Naive thymus-derived CD4-positive, alpha-beta T cell (primary cell): ENCODE measurements at places on chromosomes 1 and 21. TPM values are rescaled to one million over a fixed set of nuclear protein-coding genes. Genes with fewer than 3 reads are reported as not detected.

Gene CNTN2
- not detected for total RNA-seq

DNA sequence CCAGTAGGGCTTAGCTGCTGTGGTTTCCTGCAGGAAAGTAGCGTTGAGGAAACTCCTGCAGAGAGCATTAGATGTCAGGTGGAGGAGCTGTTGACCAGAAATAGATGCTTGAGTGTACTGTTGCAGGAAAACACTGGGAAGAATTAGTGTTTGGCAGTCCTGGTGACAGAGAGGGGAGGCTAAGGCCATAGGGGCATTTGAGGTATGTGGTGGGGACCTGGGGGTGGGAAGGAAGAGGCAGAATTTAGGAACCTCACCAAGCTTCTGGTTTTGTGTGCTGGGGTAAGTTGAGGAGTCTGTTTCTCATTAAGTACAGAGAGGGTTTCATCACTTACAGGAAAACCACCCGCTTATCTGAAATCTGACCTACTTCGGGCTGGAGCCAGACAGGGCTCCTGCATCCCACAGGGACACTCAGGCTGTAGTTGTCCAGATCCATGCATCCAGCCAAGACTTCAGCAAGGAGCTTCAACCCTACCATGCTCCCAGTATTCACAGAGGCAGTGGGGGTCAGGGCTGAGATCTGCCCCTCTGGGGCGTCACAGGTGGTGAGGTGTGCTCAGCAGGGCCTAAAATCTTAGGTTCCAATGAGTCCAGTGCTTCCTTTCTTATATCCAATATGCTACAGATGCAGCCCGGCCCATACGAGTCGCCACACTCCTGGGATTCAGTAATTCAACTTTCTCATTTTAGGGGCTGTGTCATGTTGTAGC lies 15.1 kb downstream of the SH2D2A start:
- no peak for DNase-seq
- no peak overlapping the region for H3K4me3 ChIP-seq
- H3K27ac ChIP-seq = no peak overlapping the region
- H3K36me3 ChIP-seq = peaks cover 9% of the 10 kb centered on the region

GRCh38 chr1:29332204-29332603 lies 95.9 kb downstream of the PTPRU start:
- no peaks in the 10 kb centered on the region for H3K4me1 ChIP-seq
- no peak for DNase-seq
- no peaks in the 10 kb centered on the region for H3K27me3 ChIP-seq

- H3K27ac ChIP-seq = no peak overlapping the region
- H3K4me3 ChIP-seq = no peak overlapping the region
- no peaks in the 10 kb centered on the region for H3K4me1 ChIP-seq
- no peaks in the 10 kb centered on the region for H3K27me3 ChIP-seq
- H3K36me3 ChIP-seq = no peaks in the 10 kb centered on the region
Measured at GRCh38 chr1:35564037-35564883, 6.7 kb downstream of the NCDN start.

DNA sequence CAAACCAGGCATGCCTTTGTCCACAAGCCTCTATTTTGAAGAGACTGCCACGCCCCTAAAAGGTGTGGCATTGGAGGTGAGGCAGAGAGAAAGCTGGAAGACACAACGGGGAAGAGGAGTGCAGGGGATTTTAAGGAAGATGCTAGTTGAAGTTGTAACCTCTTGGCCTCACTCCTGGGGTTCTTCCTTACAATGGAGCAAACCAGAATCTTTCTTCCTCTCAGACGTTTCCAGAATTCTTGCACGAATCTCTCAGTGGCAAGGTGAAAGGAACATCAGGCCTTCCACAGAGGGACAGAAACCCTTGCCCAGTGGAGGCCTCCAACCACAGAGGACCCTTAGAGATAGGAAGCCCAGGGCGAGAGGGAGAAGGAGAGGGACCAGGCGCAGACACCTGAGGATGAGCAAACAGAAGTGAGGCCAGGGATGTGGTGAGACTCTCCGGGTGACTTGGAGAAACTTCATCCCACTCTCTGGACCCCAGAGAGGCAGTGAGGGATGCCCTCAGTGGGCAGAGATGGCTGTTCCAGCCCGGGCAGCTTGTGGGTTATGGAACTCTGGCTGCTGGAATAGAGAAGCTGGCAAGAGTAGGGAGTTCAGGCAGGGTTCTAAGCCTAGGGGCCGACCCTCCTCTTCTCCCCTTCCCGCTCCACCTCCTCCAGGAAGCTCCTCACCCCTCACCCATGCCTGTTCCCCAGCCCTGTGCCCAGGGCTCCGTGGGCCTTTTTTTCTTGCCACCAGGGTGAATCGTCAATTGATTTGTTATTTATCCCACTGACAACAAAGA lies 136.8 kb upstream of the RUNX3 start:
- H3K4me1 ChIP-seq = peaks cover 42% of the 10 kb centered on the region
- no peaks in the 10 kb centered on the region for H3K36me3 ChIP-seq
- H3K4me3 ChIP-seq = no peak overlapping the region
- no peak for DNase-seq
- no peaks in the 10 kb centered on the region for H3K27me3 ChIP-seq

Gene BLACAT1
- 0.41 TPM for total RNA-seq

Gene KIF26B
- not detected for total RNA-seq

Gene SLAMF1
- total RNA-seq = 90.3 and 90.8 TPM in 2 replicates

Gene LRRC39
- 0.53 and 0.74 TPM in 2 replicates for total RNA-seq

- H3K27me3 ChIP-seq = no peaks in the 10 kb centered on the region
- no peaks in the 10 kb centered on the region for H3K36me3 ChIP-seq
- H3K27ac ChIP-seq = no peak overlapping the region
- H3K4me3 ChIP-seq = no peak overlapping the region
- no peak for DNase-seq
- no peaks in the 10 kb centered on the region for H3K4me1 ChIP-seq
Measured at GRCh38 chr1:90127288-90127953, 132.5 kb downstream of the ZNF326 start.

DNA sequence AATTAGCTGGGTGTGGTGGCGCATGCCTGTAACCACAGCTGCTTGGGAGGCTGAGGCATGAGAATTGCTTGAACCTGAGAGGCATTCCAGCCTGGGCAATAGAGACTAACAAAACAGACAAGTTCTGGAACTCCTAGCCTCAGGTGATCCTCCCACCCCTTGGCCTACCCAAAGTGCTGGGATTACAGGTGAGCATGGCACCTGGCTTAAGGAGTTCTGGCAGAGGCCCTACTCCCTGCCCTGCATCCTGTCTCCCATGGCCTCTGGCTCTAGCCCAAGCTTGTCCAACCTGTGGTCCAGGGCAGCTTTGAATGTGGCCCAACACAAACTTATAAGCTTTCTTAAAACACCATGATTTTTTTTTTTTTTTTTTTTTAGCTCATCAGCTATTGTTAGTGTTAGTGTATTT lies 20.4 kb downstream of the TOMM20 start:
- no peak overlapping the region for H3K27ac ChIP-seq
- no peaks in the 10 kb centered on the region for H3K27me3 ChIP-seq
- DNase-seq = no peak
- peaks cover 21% of the 10 kb centered on the region for H3K4me1 ChIP-seq
- no peak overlapping the region for H3K4me3 ChIP-seq

DNA sequence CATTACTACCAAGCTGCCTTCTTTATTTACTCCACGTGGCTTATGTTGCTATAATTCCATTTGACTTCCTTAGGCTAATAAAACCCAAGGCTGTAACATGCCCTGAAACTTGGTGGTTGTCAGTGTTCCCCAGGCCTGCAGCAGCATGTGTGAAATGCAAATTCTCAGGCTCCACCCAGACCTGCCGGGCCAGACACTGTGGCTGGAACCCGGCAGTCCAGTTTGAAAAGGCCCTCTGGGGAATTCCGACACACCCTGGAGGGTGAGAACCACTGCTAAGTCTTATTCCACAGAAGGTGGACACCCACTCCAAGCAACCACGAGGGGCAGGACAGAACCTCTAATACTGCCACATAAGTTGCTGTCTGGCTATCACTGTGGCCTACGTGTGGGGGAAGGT lies 41.4 kb downstream of the URB1 start:
- H3K36me3 ChIP-seq = no peaks in the 10 kb centered on the region
- H3K27me3 ChIP-seq = no peaks in the 10 kb centered on the region
- no peaks in the 10 kb centered on the region for H3K4me1 ChIP-seq

Gene PIP5K1A
- total RNA-seq = 69.2 and 76.5 TPM in 2 replicates

DNA sequence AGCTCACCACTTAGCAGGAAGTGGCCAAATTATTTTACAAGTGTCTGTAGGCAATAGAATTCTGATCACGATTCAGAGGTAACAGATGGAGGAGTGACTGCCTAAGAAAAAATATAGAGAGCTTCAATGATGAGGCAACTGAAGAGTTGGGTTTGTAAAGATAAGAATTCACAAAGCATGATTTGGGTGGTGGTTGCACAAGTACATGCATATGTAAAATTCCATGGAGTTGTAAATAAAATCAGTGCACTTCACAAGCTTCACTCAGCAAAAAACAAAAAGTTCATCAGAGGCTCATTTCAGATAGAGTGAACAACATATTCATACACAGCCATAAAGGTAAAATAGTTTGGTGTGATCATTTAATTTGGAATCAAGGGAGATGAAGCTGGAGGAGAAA lies 10.9 kb downstream of the ANP32E start:
- peaks cover 4% of the 10 kb centered on the region for H3K36me3 ChIP-seq
- H3K4me3 ChIP-seq = no peak overlapping the region
- no peaks in the 10 kb centered on the region for H3K4me1 ChIP-seq
- H3K27me3 ChIP-seq = no peaks in the 10 kb centered on the region

Gene PROX1
- not detected for total RNA-seq

Gene UMODL1
- 1.3 TPM for total RNA-seq

DNA sequence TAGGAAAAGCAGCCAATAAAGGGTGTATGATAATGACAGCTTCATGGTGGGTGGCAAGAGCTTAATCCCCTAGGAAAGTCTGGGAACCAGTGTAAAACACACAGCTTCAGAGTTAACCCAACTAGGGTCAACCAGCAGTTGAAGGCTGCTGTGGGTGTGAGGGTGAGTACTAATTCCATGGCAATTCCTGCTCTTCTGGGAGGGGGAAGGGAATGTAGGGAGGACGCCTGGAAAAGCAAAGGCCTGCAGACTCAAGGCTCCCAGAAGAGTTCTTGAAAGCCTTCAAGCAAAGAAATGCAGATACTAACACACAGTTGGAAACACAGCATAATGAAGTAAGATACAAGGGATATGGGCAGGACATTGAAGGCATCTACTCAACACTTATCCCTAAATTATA lies 28.1 kb downstream of the TTLL7 start:
- H3K4me1 ChIP-seq = no peaks in the 10 kb centered on the region
- H3K27ac ChIP-seq = no peak overlapping the region
- no peaks in the 10 kb centered on the region for H3K27me3 ChIP-seq
- no peak overlapping the region for H3K4me3 ChIP-seq

- DNase-seq = no peak
- no peak overlapping the region for H3K4me3 ChIP-seq
- H3K36me3 ChIP-seq = no peaks in the 10 kb centered on the region
- no peak overlapping the region for H3K27ac ChIP-seq
Measured at GRCh38 chr1:231311720-231312431, 25.8 kb downstream of the EXOC8 start.

GRCh38 chr21:45302082-45303061 lies 14.7 kb upstream of the POFUT2 start:
- no peaks in the 10 kb centered on the region for H3K36me3 ChIP-seq
- no peaks in the 10 kb centered on the region for H3K27me3 ChIP-seq
- peak overlapping the region; percentile 96 for H3K27ac ChIP-seq
- peak; percentile 79 for DNase-seq
- H3K4me1 ChIP-seq = peaks cover 32% of the 10 kb centered on the region
- H3K4me3 ChIP-seq = no peak overlapping the region

- H3K4me1 ChIP-seq = no peaks in the 10 kb centered on the region
- no peak overlapping the region for H3K4me3 ChIP-seq
- no peak for DNase-seq
- no peaks in the 10 kb centered on the region for H3K27me3 ChIP-seq
Measured at GRCh38 chr1:94772845-94773244, 47.3 kb upstream of the SLC44A3 start.

GRCh38 chr21:31872072-31872451 lies 758 bp upstream of the HUNK start:
- peaks cover 4% of the 10 kb centered on the region for H3K27me3 ChIP-seq
- H3K4me1 ChIP-seq = no peaks in the 10 kb centered on the region
- no peak overlapping the region for H3K4me3 ChIP-seq
- H3K27ac ChIP-seq = no peak overlapping the region

- H3K36me3 ChIP-seq = no peaks in the 10 kb centered on the region
- no peak overlapping the region for H3K27ac ChIP-seq
- peaks cover 8% of the 10 kb centered on the region for H3K4me1 ChIP-seq
- DNase-seq = peak; percentile 57
- H3K4me3 ChIP-seq = no peak overlapping the region
Measured at GRCh38 chr21:38352536-38353219, 95.9 kb downstream of the KCNJ15 start.

DNA sequence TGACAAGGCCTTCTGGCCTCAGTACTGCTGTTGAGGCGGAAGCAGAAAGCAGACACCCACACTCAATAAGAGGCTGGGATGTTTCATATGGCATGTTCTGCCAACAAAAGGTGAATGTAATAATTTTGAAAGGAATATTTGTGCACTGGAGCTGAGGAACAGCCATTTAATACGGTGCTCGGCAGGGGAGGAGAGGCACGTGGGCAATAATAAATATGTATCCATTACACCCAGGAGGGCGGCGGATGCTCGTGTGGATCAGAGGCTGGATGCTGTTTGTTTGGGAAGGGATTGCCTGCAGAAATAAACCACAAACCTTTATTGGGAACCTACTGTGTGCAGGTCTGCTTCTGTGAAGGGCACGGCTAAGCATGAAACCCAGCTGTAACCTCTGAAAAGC lies 92.0 kb downstream of the VWA5B1 start:
- H3K4me3 ChIP-seq = no peak overlapping the region
- no peaks in the 10 kb centered on the region for H3K36me3 ChIP-seq
- no peaks in the 10 kb centered on the region for H3K4me1 ChIP-seq
- H3K27ac ChIP-seq = no peak overlapping the region

Gene CDC20
- total RNA-seq = 1.2 TPM

GRCh38 chr1:202888531-202889360 lies at the start of gene RABIF:
TSS of gene RABIF (minus strand) at chr1:202889149. CDS start at chr1:202889098, 51 bp downstream.
- H3K27me3 ChIP-seq = no peaks in the 10 kb centered on the region
- H3K4me1 ChIP-seq = peaks cover 12% of the 10 kb centered on the region
- peak within 1 kb of the TSS; percentile 86 for H3K27ac ChIP-seq
- H3K4me3 ChIP-seq = peak within 1 kb of the TSS; percentile 90
- peaks cover 5% of the 10 kb centered on the region for H3K36me3 ChIP-seq

Gene RGSL1
- not detected for total RNA-seq

- no peaks in the 10 kb centered on the region for H3K4me1 ChIP-seq
- H3K27ac ChIP-seq = no peak overlapping the region
- H3K27me3 ChIP-seq = no peaks in the 10 kb centered on the region
- H3K4me3 ChIP-seq = no peak overlapping the region
- peak; percentile 25 for DNase-seq
- no peaks in the 10 kb centered on the region for H3K36me3 ChIP-seq
Measured at GRCh38 chr1:24027838-24028468, 47.8 kb upstream of the SRSF10 start.

Gene MTARC1
- total RNA-seq = not detected

GRCh38 chr1:168607872-168608428 lies 31.5 kb downstream of the XCL1 start:
- no peak overlapping the region for H3K27ac ChIP-seq
- no peaks in the 10 kb centered on the region for H3K4me1 ChIP-seq
- H3K27me3 ChIP-seq = peaks cover 4% of the 10 kb centered on the region
- DNase-seq = no peak

Gene GPA33
- total RNA-seq = 32.6 TPM

Gene LYPD8
- not detected in 2 replicates for total RNA-seq

GRCh38 chr1:116902027-116902426 lies 7.7 kb upstream of the PTGFRN start:
- no peak for DNase-seq
- no peaks in the 10 kb centered on the region for H3K27me3 ChIP-seq
- H3K27ac ChIP-seq = no peak overlapping the region

GRCh38 chr1:203033287-203033686 lies 7.0 kb downstream of the PPFIA4 start:
- no peaks in the 10 kb centered on the region for H3K27me3 ChIP-seq
- H3K27ac ChIP-seq = no peak overlapping the region
- no peaks in the 10 kb centered on the region for H3K36me3 ChIP-seq
- no peaks in the 10 kb centered on the region for H3K4me1 ChIP-seq
- H3K4me3 ChIP-seq = no peak overlapping the region

Gene TMEM269
- 0.35 TPM for total RNA-seq

Gene CLDN17
- not detected for total RNA-seq

Gene NPHS2
- total RNA-seq = not detected
